ENCODE measurements at places on chromosomes 13 and 19. TPM values are rescaled to one million over a fixed set of nuclear protein-coding genes. Genes with fewer than 3 reads are reported as not detected.

GRCh38 chr13:79660361-79660760, 179.4 kb downstream of the NDFIP2 start:
- no peak for DNase-seq

The DNASE2 gene
- 10.5 TPM for polyA plus RNA-seq

The C13orf42 gene
- polyA plus RNA-seq: 0.01 TPM

GRCh38 chr19:31283701-31284100, 65.5 kb downstream of the TSHZ3 start:
- DNase-seq: no peak

DNA sequence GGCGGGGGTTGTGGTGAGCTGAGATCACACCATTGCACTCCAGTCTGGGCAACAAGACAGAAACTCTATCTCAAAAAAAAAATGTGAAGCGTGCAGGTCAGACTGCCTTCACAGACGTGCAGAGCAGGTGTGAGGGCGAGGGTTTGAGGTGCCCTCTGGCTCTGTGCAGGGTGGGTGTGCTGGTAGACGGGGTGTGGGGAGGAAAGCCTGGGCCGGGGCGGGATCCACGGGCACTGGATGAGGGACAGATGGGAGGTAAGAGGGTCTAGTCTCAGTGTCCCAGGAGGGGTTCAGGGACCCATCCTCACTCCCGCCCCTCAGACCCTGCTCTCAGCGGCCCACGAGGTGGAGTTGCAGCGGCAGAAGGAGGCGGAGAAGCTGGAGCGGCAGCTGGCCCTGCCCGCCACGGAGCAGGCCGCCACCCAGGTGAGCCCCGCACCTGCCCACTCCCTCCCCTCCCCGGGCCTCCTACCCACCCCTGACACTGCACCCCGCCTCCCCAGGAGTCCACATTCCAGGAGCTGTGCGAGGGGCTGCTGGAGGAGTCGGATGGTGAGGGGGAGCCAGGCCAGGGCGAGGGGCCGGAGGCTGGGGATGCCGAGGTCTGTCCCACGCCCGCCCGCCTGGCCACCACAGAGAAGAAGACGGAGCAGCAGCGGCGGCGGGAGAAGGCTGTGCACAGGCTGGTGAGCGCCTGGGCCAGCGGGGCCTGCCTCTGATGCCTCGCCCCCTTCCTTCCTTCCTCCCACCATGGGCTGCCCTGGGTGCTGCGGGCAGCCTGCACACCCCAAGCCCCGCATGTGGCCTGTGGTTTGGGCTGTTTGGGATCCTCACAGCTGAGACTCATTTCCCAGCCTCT, 9.1 kb downstream of the NOP53 start:
- DNase-seq: no peak

The ZNF729 gene
- not detected for polyA plus RNA-seq

GRCh38 chr13:28246891-28247290, 108.5 kb downstream of the PAN3 start:
- no peak for DNase-seq

- no peak for DNase-seq
Measured at GRCh38 chr13:20728579-20729311, 25.2 kb downstream of the IL17D start.

- no peak for DNase-seq
Measured at GRCh38 chr13:78409172-78409571, 194.2 kb downstream of the POU4F1 start.

GRCh38 chr13:46063292-46063691, 10.7 kb upstream of the ZC3H13 start:
- DNase-seq: no peak

The KLK1 gene
- polyA plus RNA-seq: 0.39 TPM

The RNF225 gene
- polyA plus RNA-seq: not detected

The ERICH6B gene
- polyA plus RNA-seq: not detected

DNA sequence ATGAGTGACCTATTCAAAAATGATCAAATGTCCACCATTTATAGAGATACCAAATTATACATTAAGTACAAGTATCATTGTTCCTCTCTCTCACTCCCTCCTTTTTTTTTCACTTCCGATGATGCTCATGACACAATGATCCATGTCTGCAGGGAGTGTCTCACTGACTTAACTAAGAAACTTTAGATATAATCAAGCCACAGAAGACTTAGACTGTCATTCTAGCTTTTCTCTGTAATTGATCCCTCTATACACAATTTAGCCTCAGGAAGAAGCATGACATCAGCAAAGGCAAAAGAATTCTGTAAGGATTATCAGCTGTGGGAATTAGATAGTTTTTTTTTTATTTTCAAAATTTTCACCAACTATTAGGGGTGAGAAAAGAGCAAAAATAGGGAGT, 734.9 kb upstream of the PCDH9 start:
- no peak for DNase-seq

The RYR1 gene
- 1.7 TPM for polyA plus RNA-seq

DNA sequence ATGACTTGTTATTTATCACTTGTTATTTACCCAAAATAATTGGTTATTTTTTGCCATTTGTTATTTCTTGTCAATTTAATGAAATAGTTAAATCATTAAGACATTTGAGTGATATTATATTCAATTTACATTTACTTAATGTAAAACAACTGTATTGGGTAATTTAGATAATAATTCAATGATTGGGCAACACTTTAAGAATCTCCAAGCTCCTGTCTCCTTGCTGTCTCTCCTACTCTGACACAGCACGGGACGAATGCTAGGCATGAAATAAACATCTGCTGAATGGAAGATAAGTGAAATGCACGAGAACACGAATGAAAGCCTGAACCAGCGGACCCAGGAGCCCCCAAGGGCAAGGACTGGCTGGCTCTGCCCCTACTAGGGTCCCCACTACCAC, 5.7 kb upstream of the PPP6R1 start:
- DNase-seq: no peak

DNA sequence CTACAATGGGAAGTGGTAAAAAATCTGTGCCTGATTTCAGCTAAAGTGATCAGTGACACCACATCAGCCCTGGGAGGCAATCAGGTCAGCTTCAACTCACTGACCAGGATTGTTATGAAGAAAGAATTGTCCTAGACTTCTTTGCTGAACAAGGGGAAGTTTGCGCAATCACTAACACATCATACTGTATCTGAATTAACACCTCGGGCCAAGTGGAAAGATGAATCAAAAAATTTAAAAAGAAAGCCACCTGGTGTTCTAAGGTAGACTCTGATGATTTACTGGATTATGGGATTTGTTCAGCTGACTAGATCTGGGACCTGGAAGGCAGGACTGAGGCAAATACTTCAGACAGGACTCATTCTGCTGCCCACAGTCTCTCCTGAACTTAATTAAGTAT, 161.8 kb downstream of the DIAPH3 start:
- no peak for DNase-seq

DNA sequence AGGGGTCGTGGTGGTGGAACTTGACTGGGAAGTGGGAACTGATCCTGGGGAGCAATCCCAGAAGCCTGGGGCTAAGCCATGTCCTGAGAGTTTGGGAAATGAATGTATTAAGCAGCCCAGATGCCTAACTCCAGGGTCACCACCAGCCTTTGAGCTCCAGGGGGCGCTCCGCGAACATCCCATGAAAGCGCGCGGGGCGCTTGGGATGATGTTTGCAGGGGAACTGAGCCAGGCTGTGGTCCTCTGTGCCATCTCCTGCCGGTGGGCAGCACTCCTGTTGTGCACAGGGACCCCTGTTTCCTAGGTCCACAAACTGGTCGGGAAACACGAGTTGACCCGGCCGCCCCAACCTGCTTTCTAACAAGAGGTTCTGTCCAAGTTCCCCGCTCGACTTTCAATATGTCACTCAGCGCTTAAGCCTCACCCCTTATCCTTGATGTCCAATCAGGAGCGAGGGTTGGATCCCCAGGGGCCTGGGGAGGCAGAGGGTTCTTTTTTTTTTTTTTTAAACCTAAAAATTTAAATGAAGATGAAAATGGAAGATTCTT, 14.4 kb downstream of the LEUTX start:
- DNase-seq: peak; percentile 78

The ZNF649 gene
- polyA plus RNA-seq: 4.2 TPM

DNA sequence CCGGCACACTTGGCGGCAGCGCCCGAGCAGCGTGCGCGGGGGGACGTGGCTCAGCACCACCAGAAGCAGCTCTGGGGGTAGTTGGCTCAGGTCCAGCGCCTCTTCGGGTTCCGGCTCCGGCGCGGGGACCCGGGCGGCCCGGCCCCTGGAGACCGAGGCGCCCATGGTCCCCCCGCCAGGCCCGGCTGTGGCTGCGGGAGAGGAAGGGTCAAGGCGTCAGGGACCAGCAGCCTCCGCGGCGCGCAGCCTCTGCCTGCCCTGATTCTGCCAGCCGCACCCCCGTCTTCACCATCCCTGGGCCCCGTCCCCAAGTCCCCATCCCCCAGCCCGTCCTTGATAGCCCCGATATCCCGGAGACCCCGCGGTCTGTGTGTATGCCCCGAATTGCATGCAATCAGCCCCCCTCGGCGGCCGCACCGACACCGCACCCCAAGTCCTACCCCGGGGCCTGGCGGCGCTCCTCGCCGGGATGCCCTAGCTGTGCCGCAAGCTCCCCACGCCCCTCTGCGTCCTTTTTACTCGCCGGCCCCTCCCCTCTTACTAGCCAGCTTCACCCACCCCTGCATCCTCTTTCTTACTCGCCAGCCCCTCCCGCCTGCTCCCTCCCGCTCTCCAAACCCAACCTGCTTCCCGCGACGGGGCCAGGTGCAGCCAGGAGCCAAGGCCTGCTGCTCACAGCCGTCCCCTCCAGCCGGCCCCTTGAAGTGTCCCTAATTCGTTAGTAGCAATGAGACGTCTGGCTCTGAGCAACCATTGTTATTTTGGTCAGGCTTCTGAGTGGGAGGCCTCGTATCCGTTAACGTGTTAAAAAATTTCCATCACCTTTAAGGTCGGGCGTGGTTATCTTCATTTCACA, at the start of gene FBXO27:
Gene FBXO27, minus strand, starts transcription at position 487 of the 856 bp plus-strand sequence. Its CDS starts 322 bp downstream, at position 165.
- DNase-seq: peak; percentile 12

DNA sequence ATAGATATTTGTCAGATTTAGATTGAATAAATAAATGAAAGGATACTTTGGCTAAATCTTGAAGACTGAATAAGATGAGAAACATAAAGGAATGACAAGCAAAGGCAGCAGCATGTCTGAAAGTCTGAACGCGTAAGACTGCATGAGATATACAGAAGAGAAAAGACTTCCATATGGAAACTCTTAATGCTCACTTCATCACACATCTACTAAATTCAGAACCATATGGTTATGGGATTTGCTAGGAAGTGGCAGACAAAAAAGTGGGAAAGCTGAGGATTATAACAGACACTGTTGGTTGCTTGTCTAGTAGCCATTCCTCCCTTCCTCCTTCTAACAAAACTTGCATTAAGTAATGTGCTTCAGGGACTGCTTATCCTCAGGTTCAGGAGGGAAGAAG, 446.7 kb downstream of the KCTD12 start:
- DNase-seq: no peak

The ZNF285 gene
- polyA plus RNA-seq: 4.5 TPM

GRCh38 chr13:20370815-20371421, 138.8 kb upstream of the GJB6 start:
- DNase-seq: no peak

GRCh38 chr13:106423530-106423929, 111.9 kb downstream of the EFNB2 start:
- DNase-seq: no peak

DNA sequence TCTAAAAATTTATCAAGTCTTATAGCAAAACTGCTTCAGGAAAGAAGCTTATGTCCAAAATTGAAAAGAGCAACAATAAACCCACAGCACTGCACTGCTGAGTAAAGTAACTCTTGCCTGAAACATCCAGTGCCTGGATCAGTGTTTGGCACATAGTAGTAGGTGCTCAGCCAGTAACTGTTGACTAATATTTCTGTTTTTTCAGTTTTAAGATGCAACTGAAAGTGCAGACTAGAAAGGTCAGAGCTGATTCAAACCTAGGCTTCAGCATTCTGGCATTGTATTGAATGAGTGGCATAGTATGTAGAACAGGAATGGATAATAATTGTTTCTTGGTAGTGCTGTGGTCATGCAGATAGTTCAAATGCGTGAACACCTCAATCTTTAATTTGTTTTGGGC, 67.6 kb downstream of the UBL3 start:
- DNase-seq: no peak

- no peak for DNase-seq
Measured at GRCh38 chr19:45234089-45234869, 10.9 kb downstream of the EXOC3L2 start.

GRCh38 chr13:109743706-109744453, 42.5 kb downstream of the IRS2 start:
- no peak for DNase-seq

DNA sequence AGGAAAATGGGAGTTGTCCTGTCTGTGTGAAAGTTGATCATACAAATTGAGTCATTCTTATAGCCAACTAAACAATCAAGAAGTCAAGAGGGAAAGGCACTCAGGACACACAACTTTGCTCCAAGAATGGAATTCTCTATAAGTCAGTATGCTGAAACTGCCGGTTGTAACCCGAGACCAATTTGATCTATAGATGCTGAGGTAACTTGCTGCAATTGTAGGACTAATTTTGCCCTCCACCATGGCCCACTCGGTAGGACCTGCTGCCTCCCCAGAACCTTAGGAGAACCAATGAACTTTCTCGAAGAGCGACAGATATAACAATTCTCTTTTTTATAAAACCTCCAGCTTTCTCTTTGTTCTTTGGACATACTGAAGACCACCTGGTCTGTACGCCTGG, 157.0 kb downstream of the RNF17 start:
- DNase-seq: no peak

GRCh38 chr19:4473011-4473762, 1.1 kb downstream of the HDGFL2 start:
- no peak for DNase-seq

The INAFM1 gene
- 13.7 TPM for polyA plus RNA-seq

GRCh38 chr19:11141937-11142527, 13.6 kb downstream of the SPC24 start:
- no peak for DNase-seq

The CEACAM7 gene
- not detected for polyA plus RNA-seq

The CILP2 gene
- polyA plus RNA-seq: 0.23 TPM

The ZNF430 gene
- 2.0 TPM for polyA plus RNA-seq

The SIAH3 gene
- polyA plus RNA-seq: not detected

- DNase-seq: no peak
Measured at GRCh38 chr19:30316560-30317106, 55.6 kb upstream of the ZNF536 start.

DNA sequence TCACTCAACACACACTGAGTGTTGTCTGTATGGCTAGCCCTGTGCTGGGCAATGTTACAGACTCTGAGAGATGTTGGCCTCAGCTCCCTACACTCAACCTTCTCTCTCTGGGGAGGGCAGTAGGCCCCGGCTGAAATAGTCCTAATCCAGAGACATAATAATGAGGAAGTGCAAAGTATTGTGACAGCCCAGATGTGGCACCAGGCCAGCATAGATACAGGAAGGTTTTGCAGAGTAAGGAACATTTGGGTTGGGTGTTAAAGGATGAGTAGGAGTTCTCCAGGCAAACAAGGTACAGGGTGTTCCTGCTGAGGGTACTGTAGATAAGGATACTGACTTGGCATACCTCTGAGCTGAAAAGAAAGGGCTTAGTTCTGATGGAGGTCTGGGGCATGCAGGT, 2.4 kb downstream of the LIN7B start:
- DNase-seq: no peak

DNA sequence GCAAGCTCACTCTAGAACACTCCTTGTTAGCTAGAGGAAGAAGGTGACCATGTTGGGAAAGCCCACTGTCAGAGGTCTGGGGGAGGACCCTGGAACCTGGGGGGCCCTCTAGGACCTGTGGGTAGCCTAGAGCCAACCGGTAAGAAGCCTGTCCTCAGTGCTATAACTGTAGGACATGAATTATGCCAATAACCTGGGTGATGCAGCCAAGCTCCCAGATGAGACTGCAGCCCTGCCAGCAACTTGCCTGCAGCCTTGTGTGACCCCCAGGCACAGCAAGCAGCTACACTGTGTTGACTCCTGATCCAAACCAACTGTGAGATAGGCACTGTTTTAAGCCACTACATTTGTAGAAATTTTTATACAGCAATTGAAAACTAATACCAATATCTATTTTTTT, 122.3 kb downstream of the MIPEP start:
- no peak for DNase-seq
